Urothelium cell line (cell line): ENCODE measurements at places on chromosomes 12 and 14.

GRCh38 chr14:87217023-87217422 lies 776.0 kb downstream of the GALC start:
- no peak for DNase-seq

GRCh38 chr14:91249841-91250616 lies 5.5 kb upstream of the GPR68 start:
- DNase-seq, result no peak

GRCh38 chr14:56862836-56863235 lies 52.6 kb upstream of the OTX2 start:
- DNase-seq, result no peak

DNA sequence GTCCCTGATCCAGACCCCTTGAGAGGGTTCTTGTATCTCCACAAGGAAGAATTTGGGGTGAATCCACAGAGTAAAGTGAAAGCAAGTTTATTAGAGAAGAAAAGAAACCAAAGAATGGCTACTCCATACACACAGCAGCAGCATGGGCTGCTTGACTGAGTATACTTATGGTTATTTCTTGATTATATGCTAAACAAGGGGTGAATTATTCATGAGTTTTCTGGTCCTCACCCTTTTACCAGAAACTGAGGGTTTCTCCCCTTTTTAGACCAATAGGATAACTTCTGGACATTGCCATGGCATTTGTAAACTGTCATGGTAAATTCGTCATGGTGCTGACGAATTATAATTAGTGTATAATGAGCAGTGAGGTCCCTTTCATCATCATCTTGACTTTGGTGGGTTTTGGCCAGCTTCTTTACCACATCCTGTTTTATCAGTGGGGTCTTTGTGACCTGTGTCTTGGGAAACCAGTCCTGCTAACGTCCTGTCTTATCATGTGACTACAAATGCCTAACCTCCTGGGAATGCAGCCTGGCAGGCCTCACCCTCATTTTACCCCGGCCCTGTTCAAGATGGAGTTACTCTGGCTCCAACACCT lies 121.9 kb downstream of the SPTSSA start:
- DNase-seq, result no peak

DNA sequence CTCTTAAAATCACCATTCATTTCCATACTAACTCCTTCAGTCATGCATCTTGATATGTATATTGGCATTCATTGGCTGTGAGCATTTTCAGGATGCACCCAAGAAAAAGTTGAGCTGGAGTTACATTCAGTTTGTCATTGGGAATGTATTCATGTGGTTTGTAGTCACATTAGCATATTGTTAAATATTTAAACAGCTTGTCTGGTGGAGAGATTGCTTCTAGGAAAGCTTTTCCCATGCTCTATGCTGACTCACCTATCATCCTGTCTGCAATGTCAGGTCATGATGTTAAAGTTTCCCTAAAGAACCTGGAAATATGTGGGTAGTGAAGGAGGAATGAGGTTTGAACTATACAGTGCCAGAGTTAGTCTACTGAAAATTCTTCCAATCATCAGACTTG lies 583.6 kb downstream of the GALC start:
- no peak for DNase-seq

DNA sequence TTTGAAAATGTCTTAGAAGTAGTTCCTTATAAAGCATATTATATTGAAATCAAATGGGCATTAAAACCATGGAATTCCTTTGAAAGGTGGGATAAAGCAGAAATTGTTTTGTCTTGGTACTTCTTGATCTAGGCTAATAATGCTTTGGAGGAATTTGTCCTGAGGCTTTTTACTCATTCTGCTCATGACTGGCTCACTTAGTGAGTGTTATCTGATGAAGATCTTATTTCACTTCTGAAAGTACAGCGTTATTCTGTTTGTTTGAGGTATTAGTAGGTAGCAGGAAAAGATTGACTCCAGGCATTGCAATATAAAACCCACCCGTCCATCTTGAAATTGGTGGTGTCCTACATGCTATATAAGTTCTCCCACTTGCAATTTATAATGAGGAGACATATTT lies 5.5 kb downstream of the C12orf71 start:
- DNase-seq, result no peak

GRCh38 chr12:123942911-123943648 lies 29.6 kb downstream of the CCDC92 start:
- DNase-seq, result no peak

DNA sequence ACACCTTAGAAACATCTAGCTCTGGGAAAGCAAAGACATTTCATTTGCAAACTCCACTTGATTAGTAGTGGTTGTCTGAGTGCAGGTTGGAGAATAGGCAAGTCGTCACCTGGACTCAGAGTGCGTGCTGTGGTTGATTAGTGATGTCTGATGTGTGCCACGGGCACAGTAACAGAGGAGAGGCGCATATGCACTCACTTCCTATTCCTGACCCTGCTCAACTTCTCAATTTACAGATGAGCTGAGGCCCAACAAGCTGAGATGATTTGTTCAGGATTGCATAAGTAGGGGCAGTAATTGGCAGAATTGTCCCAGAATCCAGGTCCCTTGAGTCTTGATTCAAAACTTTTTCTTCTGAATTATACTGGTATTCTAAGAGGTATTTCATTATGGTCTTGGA lies 44.9 kb downstream of the ADCK1 start:
- no peak for DNase-seq

GRCh38 chr14:59848671-59849070 lies 21.9 kb downstream of the RTN1 start:
- no peak for DNase-seq

DNA sequence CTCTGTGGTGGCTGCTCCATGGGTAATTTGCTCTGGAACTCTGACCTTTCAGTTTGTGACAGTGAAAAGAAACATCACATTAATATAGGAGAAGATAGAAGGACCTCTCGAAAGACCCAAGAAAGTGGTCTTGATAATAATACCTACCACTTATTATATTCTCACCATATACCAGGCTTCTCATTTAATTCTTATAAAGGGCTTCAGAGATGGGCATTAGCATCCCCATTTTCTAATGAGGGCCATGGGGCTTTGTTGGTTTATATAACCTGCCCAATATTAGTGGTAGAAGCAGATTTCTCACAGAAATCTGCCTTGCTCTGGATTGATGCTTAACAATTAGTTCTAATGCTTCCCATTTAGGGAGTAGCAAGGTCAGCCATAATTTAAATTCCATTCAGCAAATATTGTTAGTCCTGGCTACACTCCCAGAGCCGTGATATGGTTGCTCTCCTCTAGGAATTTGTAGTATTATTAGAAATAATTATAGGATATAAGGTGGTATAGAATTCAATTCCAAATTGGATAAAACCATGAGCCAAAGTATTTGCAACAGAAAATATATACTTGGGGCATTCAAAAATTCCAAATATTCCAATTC lies 7.4 kb upstream of the AMIGO2 start:
- DNase-seq, result no peak

GRCh38 chr14:20986811-20987210 lies 3.0 kb upstream of the METTL17 start:
- peak; percentile 95 for DNase-seq

GRCh38 chr12:49487605-49488004 lies 51.2 kb upstream of the KCNH3 start:
- peak; percentile 35 for DNase-seq

DNA sequence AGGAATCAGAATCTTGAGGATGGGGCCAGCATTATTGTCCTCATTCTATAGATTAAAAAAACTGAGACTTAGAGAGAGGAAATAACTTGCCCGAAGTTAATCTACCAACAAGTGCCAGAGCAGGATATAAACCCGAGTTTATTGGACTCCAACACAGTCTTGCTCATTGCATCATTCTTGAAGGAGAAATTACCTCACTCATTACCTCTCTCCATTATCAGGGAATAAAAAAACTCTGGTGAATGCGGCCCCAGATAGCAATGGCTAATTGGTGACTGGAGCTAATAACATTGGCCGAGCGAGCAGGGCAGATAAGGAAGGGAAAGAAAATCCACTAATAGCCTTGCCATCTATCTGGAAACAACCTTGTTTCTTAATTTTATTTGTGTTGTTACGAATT lies 24.7 kb upstream of the TMED10 start:
- DNase-seq, result no peak

DNA sequence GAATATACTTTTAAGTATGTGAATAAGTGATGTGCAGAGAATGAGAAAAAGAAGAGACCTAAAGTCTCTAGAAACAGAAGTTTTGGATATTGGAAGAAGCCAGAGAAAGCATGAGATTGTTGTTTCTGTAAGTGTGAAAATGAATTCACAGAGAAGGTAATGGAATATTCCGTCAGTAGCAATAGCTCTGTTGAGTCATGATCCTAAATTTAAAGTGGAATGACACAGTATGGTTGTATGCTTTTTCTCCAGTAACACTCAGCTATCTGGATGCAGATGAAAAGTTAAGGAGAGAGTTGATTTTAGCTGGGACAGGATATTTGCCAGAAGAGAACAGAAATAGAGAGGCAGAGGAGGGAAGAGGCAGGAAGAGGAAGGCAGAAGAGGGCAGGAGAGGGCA lies 1166.3 kb downstream of the GALC start:
- DNase-seq, result no peak

DNA sequence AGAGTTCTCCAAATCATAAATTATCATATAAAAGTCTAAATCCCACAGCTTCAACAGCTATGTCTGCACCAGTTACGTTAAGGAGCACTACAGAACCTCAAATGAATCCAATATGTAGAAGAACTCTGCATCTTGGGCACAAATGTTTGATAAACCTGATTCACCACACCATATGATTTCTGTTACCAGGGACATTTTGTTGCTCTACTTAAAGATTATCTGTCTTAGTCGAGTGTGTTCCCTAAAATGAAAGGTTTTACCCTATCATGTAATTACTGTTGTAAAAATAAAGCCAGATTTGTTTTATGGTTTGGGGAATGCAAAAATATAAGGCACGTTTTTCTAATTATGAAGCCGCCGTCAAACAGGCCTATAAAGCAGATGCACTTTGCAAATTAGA lies 363.1 kb downstream of the EGLN3 start:
- DNase-seq, result no peak

- no peak for DNase-seq
Observed at GRCh38 chr14:75501080-75501479, 21.2 kb upstream of the BATF start.

GRCh38 chr14:100708425-100709288 lies 18.0 kb upstream of the DLK1 start:
- DNase-seq, result no peak

GRCh38 chr14:65228436-65228835 lies 126.1 kb upstream of the MAX start:
- no peak for DNase-seq

- no peak for DNase-seq
Observed at GRCh38 chr12:20701106-20701505, 6.0 kb downstream of the SLCO1C1 start.

DNA sequence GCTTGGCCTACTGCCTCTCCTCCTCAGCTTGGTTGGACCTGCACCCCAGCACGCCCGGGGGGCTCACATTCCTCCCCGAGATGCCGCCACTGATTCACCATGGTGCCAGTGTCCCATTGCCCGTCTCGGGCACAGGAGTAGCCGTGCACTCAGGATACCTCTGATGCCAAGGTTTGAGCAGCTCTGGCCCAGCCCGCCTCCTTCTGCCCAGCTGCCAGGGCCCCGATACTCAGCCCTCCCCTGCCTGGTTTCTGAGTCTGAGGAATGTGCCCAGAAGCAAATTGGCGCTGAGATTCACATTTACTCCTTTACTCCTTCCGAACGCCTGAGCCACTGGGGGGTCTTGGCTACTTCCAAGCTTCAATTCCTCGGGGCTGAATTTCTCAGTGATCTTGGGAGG lies 63.5 kb downstream of the NINJ2 start:
- no peak for DNase-seq

DNA sequence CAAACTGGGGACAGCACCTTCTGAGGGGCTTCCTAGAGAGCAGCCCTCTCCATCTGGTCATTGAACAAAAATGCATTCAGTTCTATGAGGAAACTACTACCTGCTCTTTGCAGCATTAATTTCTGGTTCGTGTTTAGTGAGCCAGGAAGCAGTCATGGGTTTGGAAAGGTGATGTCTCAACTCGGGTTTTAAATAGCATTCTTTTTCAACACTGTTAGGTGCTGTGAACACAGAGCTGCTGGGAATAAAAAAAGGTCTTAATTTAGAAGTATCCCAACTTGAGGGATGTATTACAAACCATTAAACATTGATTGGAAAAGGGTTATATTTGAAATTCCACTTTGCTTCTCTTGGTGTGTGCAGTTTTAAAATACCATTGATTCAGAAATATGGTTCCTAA lies 9.3 kb downstream of the MYO1H start:
- DNase-seq, result no peak

- DNase-seq, result peak; percentile 49
Observed at GRCh38 chr12:107131832-107132616, 38.7 kb upstream of the CRY1 start.

DNA sequence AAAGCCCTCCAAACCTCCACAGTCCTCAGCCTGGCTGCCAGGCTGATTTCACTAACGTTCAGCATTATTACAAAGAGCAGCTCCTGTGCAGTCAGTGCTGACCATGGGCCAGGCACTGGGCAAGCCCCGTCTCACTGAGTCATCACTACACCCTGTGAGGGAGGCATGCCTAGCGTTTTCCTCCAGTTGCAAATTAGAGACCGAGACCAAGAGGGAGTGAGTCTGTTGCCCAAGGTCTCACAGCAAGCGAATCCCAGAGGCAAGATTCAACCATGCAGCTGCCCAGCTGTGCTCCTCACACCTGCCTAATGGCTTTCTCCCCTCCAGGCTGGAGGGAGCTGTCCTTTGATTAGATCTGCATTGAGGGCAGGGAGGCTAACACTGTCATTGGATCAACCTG lies 229.3 kb upstream of the LHX5 start:
- peak; percentile 53 for DNase-seq

GRCh38 chr12:43812057-43812456 lies 5.9 kb upstream of the TWF1 start:
- DNase-seq, result no peak

- no peak for DNase-seq
Observed at GRCh38 chr12:14691560-14691959, 4.8 kb downstream of the GUCY2C start.

- DNase-seq, result no peak
Observed at GRCh38 chr12:84807249-84807648, 105.3 kb downstream of the SLC6A15 start.
